Stimulated activated CD8-positive, alpha-beta memory T cell treated with anti-CD3 and anti-CD28 coated beads, Interleukin-15, amount 100 ng/mL, for 4 hours (primary cell): ENCODE measurements at places on chromosomes 5 and 9.
A peak's percentile ranks its signal among the peaks of the same experiment; 100 is the strongest.

DNA sequence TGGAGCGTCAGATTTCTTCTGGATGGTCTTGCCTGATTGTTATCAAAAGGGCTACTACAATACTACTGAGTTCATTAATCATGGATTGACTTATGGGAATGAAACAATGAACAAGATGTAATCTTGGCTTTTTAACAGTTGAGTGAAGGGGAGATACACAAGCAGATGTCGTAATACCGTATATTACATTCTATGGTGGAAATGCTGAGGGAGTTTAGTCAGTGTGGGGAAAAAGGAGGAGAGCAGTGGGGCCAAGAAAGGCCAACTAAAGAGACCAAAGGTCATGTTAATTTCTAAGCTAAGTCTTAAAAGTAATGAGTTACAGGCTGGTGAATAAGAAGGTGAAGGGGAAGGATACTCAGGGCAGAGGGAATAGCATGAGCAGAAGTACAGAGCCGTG, 29.0 kb upstream of the PSAT1 start:
- DNase-seq: no peak

DNA sequence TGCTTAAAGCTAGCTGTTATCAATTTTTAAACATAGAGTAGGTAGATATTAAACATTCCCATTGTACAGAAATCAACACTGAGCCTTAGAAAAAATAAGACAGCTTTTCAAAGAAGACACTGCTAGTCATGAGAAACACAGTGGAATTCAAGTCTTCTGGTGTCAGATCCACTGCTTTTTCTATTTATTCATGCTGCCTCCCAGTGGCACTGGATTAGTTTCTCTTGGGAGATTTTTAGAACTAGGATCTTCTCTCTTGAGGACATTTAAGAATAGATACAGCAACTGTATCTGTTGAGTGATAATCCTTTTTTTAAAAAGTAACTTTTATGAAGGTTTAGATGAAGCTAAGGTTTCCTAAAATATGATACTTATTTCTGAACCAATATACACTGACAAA, 1635.4 kb upstream of the C9orf72 start:
- no peak for DNase-seq

DNA sequence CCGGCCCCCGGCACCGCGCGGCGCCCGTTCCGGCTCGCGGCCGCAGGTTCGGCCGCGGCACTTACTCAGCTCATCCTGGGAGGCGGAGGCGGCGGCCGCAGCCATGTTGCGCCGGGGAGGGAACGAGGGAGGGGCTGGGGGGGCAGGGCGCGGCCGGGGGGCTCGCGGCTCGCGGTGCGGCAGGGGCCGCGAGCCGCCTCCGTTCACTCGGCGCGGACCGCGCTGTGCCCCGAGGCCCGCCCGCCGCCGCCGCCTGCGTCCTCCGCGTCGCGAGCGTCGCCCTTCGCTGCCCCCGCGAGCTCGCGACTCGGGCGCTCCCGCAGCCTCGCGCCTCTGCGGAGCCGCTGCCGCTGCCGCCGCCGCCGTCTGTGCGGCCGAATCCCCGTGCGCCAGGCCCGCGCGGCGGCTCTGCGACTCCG, 735 bp downstream of the ECPAS start:
- peak; percentile 18 for DNase-seq

DNA sequence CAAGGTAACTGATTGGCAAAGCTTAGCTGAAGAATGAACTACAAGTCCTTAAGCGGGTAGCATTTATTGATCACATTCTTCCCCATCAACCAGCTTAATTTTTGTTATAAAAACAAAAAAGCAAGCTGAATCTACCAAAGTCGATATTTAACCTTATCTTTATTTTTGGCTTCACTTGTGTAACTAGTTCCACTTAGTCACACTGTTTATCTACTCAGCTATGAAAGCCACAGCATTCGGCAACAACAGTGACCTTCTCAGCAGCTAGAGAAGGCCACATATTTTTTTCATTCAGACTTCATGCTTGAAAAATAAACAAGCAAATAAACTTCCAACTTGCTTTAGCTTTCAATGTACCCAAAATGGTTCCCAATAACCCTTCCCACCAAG, 69.4 kb downstream of the KLHL3 start:
- DNase-seq: no peak

DNA sequence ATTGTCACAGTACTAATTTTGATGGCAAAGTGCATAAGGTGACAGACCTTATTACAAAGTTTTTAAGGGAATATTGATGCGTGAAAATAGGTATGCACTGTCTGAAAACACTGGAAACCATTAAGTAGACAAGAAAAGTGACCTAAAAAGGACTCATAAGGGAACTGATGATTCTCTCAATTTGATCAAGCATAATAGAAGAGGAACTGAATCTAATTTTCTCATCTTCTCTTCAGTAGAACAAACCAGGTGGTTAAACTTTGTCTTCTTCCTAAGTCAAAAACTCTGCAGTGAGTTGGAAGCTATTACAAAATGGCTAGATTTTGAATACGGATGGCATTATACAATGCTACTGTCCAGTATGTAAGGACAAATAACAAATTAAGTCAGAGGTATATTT, 53.4 kb downstream of the RNF145 start:
- no peak for DNase-seq
